ENCODE measurements at places on chromosomes 12 and 14. TPM values are rescaled to one million over a fixed set of nuclear protein-coding genes. Genes with fewer than 3 reads are reported as not detected.

DNA sequence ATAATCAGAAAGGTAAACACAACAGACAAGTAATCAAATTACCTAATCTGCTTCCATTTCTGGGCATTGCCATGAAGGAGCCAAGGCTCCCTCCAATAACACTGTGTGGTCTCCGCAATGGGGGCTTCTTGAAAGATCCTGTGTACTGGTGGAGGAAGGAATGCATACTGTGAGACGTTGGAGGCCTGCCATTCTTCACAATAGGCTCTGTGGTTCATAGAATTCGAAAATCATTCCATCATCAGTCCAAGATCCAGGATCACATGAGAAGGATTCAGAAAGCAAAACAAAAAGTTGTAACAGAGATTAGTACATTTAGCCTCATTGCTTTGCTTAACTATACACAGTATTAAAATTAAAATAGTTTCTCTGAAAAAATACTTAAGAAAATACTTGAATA, 76.3 kb downstream of the CDK17 start:
- no peak for DNase-seq

Gene PCED1B
- 6.3 TPM for polyA plus RNA-seq

- no peak for DNase-seq
These were observed 59.8 kb downstream of the NPAS3 start for GRCh38 chr14:32998433-32998832.

- DNase-seq: no peak
These were observed 4.5 kb downstream of the HOXC10 start for GRCh38 chr12:53989227-53990113.

GRCh38 chr12:132167611-132168310, 23.5 kb downstream of the NOC4L start:
- no peak for DNase-seq

Gene TRMT5
- polyA plus RNA-seq: 20.5 TPM

DNA sequence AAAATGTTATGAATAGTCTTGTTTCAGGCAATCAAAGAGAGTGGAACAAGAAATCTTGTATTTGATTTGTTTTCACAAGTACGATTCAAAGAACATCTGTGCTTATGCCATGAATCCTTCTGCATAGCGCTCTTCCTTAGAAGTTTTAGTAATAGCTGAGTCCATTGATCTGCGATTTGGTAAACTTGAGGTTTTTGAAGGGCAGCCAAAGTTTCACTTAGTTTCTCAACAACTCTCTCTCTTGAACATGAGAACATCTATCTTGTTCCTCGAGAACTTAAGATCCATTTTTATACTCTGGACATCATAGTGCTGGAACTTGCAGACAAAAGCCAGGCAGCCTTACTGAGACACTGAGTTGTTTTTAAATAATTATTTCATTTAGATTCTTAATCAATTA, 96.2 kb upstream of the USP15 start:
- DNase-seq: no peak

GRCh38 chr14:31084385-31084784, 58.2 kb upstream of the STRN3 start:
- DNase-seq: no peak

GRCh38 chr12:88127855-88128254, 14.0 kb downstream of the CEP290 start:
- DNase-seq: no peak

Gene CD27
- polyA plus RNA-seq: 2.6 TPM

Gene CCDC38
- polyA plus RNA-seq: 0.24 TPM

GRCh38 chr14:71588028-71588427, 344.2 kb upstream of the RGS6 start:
- no peak for DNase-seq

GRCh38 chr14:59313658-59314608, 125.5 kb downstream of the DAAM1 start:
- no peak for DNase-seq

Gene OR11H7
- polyA plus RNA-seq: 0.47 TPM

Gene INHBC
- polyA plus RNA-seq: 0.26 TPM

- no peak for DNase-seq
These were observed 2.7 kb downstream of the KITLG start for GRCh38 chr12:88577537-88577936.

DNA sequence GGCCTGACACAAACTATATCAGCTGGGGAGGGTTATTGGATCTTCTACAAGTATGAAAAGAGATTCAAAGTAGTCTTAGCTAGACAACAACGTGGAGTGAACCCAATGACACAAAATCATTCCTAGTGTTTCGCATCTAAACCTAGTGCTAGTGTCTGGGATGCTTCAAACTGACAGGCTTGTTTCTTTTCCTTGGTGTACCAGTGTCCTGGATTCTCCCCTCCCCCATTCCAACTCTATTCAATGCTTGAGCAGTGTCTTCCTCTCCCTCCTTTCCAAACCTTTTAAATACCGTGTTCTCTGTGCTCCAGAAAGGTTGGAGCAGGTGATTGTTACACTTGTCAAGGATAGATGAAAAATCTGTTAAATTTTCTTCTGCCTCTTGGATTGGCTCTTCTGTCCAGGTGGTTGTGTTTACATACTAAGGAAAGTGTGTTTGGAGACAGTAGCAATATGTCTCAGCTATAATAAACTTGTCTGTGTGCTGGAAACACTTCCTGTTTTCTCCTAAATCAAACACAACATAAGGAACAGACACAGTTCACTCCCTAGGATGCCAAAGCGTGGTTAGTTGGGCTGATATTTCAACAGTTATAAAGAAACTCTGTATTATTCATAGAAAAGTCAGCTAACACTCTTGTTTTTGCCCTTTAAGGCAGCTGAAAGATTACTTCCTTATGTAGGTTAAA, 14.4 kb upstream of the GUCY2C start:
- DNase-seq: peak; percentile 22

GRCh38 chr12:69392179-69392928, 32.8 kb downstream of the YEATS4 start:
- DNase-seq: no peak

GRCh38 chr12:28896421-28896820, 252.7 kb upstream of the FAR2 start:
- no peak for DNase-seq

DNA sequence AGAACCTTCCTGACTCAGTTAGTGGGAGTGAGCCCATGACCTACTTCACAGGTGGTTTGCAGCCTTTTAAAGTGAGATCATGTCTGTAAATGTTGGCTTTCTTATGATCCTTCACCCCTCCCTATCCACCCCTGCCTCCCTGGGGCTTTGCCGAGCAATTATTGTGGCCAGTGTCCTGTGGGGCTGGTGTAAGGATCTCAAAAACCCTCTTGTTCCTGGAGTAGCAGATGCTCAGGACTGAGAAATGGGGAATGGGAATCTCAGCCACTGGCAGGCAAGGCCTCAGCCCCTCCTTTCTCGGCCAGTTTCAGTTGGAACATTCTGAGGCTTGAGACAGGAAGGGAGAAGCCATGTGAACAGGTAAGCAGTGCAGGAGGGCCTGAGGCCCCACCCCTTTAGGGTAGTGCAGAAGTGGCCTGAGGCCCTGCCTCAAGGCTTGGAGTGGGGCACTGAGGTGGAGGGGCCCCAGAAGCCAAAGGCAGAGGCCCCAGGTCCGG, 53.8 kb downstream of the PLEKHG3 start:
- no peak for DNase-seq

- DNase-seq: no peak
These were observed 411.4 kb upstream of the SOX5 start for GRCh38 chr12:24360907-24361306.

Gene PIWIL1
- polyA plus RNA-seq: 0.31 TPM

GRCh38 chr12:26149968-26150500, 25.2 kb upstream of the BHLHE41 start:
- DNase-seq: no peak

DNA sequence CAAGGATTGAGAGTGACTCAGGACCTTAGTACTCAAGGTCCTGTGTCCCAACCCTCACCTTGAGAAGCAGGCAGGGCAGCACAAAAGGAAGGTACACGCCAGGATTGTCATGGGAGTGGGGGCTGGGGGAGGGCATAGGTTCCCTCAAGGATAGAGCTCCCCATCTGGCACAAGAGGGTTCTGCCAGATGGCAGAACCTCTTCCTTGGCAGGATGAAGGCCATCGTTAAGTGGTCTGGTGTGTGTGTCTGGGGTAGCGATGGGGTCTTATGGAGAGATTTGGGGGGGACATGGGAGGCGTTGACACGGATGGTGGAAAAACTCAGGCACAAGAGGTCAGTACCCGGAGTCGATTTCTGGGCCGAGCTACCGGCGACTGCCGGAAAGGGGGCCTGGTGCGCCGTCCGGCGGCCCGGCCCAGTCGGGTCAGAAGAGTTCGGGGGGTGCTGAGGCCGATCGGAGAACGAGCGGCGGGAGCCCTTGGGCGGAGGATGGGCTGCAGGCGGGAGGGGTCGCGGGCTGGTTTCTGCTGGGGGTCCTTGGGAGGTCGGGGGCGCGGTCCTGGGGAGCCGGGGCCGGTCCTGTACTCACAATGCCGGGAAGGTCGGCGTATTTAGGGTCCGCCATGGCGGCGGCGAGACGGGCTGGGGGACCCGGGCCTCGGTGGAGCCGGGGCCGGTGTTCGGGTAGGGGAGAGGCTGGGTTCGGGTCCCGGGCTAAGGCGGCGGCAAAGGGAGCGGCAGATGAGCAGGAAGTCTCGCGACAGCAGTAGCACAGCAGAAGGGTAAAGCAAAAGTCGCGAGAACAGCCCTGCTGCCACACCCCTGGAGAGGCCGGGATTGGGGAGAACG, at the start of gene DCTN2:
Gene DCTN2, minus strand, starts transcription at position 755 of the 850 bp plus-strand sequence. Its CDS starts 129 bp downstream, at position 626.
- DNase-seq: peak; percentile 96

DNA sequence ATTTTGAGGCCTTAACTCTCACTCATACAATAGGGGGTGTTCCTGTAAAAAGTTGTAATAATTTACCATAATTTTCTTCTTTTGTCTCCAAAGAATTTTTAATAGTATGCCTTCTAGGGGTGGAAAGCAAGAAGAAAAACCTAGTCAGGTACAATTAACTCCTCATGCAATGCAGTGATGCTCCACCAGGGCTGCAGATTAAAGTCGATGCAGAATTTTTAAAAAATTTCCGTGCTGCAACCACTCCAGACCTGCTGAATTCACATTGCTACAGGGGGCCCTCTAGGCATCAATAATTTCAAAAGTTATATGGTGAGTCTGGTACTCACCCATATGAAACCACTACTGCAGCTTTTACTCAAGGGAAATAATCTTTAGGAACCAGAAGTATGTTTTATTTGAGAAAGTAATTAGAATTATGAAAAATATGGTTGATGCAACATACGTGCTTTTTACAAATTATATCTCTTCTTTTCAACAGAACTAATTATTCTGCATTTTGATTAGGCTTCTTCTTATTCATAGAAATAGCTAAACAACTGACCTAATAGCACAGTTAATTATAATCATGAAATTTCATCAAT, 353.2 kb downstream of the BCAT1 start:
- DNase-seq: no peak

DNA sequence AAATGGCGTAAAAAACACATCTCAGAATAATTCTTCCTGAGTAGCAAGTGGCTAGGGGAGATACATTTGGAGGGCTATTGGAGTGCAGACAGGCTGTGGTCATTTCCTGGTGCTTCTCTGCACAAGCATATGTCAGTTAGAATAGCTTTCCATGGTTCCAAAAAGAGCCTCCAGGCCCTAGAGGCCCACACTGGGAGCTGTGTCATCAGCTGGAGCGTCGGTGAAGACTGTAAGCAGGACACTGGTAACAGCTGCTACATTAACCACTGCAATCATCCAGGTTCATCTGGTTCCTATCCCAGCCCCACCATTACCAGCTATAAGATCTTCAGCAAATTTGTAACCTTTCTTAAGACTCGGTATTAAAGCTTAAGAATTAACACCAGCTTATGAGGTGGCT, 31.7 kb upstream of the APPL2 start:
- no peak for DNase-seq

DNA sequence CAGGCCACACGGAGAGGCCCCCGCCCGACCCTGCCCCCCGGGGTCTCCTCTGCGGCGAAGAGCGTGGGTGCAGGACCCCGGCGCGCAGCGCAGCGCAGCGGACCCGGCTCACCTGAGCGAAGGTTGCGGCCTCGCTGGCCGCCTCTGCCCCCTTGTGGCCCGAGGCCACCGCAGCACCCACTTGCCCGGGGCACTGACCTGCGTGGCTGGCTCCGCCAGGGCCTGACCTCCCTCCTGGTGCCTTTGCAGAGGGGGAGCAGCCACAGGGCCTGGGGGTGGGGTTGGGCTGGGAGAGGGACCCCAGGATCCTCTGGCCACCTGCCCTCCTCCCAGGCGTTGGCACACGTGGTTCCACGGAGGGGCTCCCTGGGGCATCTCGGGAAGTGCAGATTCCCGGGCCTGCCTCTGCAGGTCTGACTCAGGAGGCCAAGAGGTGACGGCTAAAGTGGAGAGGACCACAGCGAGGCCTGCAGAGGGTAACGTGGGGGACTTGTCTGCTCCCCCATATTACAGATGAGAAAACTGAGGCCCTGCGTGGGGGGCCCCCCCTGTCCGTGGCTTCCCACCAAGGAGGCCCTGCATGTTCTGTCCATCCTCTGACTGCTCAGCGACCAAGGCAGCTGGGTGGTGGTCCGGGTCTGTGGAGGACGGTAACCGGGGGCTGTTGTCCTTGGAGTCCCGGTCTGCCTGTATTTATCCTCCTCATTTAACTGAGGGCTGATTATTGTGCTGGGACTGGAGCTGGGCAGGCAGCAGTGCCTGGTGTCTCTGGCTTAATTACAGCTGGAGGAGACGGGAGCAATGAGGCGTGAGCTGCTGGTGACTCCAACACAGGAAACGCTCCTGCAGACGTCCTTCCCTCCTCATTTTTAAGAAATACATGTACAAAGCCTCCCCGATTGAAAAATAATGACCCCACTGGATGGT, 67.9 kb upstream of the BEGAIN start:
- DNase-seq: no peak

DNA sequence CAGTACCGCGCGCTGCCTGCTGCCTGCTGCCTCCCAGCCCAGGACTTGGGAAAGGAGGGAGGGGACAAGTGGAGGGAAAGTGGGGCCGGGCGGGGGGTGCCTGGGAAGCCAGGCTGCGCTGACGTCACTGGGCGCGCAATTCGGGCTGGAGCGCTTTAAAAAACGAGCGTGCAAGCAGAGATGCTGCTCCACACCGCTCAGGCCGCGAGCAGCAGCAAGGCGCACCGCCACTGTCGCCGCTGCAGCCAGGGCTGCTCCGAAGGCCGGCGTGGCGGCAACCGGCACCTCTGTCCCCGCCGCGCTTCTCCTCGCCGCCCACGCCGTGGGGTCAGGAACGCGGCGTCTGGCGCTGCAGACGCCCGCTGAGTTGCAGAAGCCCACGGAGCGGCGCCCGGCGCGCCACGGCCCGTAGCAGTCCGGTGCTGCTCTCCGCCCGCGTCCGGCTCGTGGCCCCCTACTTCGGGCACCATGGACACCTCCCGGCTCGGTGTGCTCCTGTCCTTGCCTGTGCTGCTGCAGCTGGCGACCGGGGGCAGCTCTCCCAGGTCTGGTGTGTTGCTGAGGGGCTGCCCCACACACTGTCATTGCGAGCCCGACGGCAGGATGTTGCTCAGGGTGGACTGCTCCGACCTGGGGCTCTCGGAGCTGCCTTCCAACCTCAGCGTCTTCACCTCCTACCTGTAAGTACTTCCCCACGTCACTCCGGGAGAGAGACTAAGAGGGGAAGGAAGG, at the start of gene LGR5:
Gene LGR5, plus strand, starts transcription at position 186 of the 732 bp plus-strand sequence. Its CDS starts 283 bp downstream, at position 469.
- peak; percentile 72 for DNase-seq
